ENCODE measurements at places on chromosomes 13 and 19. TPM values are rescaled to one million over a fixed set of nuclear protein-coding genes. Genes with fewer than 3 reads are reported as not detected.
A peak's percentile ranks its signal among the peaks of the same experiment; 100 is the strongest.

The ZNF844 gene
- total RNA-seq: 1.7 TPM

The CBLC gene
- not detected for total RNA-seq

GRCh38 chr13:40483601-40484000 is 182.8 kb downstream of the FOXO1 start:
- DNase-seq: no peak

The ADM5 gene
- 0.22 TPM for total RNA-seq

DNA sequence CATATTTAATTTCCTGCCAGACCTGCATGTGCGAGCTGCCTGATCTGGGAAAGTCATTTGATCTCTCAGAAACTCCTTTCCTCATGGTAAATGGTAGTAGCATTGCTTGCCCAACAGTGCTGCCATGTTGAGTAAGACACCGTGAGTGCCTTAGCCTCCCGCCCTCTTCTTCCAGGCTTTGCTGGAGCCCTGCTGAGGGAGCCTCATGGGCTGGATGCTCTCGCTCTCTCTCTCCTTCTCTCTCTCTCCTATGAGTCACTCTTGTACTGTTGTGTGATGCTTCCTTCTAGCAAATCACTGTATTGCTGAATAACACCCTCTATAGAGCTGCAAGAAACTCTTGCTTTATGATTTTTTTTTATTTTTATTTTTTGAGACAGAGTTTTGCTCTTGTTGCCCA is 365.5 kb downstream of the UQCRFS1 start:
- no peak for DNase-seq

DNA sequence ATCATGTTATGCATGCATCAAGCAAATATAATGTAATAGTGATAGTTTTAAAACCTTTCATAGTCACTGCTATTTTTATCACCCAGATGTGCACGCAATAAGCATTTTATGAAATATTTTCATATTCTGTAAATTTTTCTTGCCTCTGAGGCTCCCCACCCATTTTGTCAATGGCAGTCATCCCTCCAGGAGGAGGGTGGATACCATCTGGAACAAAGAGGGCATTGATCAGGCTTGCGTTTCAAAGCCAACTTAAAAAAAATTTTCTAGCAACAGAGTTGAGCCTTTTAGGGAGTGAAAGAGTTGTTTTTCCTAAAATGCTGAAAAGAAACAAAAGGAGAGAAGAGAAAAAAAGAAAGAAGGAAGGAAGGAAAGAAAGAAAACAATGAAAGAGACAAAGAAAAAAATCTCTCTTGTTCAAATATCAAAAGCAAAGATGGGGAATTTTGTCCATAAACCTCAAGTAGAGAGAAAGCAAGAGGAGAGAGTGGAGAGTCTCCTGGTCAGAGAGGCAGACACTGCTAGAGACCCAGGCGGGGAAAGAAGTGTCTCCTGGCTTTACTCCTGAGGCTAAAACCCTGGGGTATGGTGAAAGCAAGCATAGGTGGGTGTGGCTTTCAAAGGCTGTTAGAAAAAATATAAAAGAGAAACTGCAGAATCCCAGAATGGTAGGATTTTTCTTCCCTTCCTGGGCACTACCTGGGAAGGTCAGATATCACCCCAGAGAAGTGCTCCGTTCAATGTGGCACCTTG is 63.6 kb upstream of the KLF12 start:
- no peak for DNase-seq

The KLHL26 gene
- total RNA-seq: 1.5 TPM

DNA sequence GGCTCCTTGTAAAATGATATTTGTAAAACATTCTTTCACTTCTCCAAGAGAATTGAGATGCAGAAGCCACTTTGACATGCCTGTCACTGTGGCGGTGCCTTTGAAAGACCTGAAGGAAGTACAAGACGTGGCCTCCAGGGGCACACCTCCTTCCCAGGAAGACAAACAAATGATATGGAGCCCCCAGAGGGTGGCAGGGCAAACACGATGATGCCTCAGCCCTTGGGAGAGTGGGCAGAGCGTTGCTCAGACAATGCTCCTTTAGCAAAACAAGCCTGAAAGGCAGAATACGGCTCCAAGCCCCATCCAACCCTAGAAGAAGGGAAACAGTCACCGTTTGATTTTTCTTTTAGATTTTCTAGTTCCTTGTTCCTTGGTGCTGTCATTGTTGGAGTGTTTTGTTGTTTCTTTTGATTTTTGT is 9.2 kb upstream of the ATP12A start:
- no peak for DNase-seq

The TRIM28 gene
- 275 TPM for total RNA-seq

DNA sequence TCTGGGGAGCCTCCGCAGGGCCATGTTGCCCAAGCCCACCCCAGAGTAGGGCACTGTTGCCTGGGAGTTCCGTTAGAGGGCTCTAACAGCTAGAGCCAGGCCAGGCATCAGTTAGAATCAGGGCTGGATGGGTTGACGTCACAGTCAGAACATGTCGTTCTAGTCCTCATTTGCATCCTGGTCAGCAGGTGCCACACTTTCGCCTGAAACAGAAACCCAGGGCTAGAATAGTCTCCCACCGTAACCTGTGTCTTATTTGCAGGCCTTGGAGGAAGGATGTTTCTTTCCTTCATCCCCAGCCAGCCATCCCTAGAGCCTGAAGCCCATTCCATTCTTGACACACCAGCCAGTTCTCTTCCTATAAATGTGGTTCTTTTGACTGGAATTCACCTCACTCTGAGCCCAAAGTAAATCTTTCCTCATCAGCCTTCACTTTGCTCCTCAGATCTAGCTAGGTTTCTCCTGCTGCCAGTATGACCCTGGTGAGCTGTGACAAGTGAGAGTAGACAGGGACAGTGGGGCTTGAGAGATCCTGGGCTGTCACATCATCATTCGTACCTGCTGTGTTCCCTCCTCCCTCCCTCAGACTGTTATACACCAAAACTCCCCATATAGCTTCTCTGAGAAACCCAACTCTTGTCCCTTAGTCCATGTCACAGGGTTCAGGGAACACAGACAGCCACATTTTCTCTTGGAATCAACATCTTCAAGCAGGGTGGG is 12.2 kb upstream of the CCDC97 start:
- no peak for DNase-seq

The SIGLEC10 gene
- not detected for total RNA-seq

DNA sequence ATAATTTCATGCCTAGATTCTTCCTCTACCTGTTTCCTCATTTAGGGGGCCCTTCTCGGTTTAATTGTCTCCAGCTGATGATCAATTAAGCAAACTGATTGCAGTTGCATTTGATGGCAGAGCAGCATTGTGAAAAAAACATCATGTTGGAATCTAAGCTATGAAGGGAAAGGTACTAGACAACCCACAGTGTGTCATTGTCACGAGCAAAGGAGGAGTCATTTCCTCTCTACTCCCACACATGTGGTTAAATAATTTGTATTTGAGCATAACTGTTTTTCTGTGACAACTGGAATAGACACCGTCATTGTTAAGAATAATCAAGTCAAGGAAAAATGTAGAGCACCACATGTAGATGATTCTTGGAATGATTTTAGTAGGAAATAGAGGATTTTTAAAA is 240.3 kb downstream of the DCT start:
- peak; percentile 65 for DNase-seq

- no peak for DNase-seq
Observed at GRCh38 chr19:48455171-48455907, at the start of gene KCNJ14. TSS of gene KCNJ14 (plus strand) at chr19:48455574. CDS start at chr19:48461725, 6,151 bp downstream.

The SACS gene
- 22.7 TPM for total RNA-seq

The ITM2B gene
- 217 TPM for total RNA-seq

- peak; percentile 79 for DNase-seq
Observed at GRCh38 chr13:46551410-46552302, 1.3 kb upstream of the LRCH1 start.

The TEKTIP1 gene
- not detected for total RNA-seq

GRCh38 chr13:102561933-102562332 is 34.9 kb upstream of the TPP2 start:
- DNase-seq: no peak

GRCh38 chr13:113616281-113616906 is 31.8 kb downstream of the TFDP1 start:
- no peak for DNase-seq

DNA sequence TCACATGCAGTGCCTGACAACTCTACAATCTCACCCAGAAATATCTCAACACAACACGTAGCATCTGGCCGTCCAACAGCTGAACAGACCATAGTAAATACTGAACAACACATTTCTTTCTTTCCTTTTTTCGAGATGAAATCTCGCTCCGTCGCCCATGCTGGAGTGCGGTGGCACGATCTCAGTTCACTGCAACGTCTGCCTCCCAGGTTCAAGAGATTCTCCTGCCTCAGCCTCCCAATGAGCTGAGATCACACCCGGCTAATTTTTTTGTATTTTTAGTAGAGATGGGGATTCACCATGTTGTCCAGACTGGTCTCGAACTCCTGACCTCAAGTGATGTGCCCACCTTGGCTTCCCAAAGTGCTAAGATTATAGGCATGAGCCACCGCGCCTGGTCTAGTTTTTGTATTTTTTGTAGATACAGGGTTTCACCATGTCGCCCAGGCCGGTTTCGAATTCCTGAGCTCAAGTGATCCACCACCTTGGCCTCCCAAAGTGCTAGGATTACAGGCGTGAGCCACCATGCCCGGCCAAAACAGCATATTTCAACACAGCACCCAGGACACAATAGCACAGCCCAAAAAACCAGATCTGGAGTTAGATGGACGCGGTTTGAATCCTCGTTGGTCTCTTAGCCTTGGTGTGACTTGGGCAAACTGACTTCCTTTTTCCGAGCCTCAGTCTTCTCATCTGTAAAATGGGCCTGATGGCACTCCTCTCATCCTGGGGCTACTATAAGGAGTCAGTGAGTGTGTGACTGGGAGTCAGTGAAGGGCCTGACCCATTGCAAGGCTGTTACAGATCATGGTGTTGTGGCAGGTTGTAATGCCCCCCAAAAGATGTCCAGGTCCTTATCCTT is 22.6 kb downstream of the CYP2A6 start:
- DNase-seq: no peak

DNA sequence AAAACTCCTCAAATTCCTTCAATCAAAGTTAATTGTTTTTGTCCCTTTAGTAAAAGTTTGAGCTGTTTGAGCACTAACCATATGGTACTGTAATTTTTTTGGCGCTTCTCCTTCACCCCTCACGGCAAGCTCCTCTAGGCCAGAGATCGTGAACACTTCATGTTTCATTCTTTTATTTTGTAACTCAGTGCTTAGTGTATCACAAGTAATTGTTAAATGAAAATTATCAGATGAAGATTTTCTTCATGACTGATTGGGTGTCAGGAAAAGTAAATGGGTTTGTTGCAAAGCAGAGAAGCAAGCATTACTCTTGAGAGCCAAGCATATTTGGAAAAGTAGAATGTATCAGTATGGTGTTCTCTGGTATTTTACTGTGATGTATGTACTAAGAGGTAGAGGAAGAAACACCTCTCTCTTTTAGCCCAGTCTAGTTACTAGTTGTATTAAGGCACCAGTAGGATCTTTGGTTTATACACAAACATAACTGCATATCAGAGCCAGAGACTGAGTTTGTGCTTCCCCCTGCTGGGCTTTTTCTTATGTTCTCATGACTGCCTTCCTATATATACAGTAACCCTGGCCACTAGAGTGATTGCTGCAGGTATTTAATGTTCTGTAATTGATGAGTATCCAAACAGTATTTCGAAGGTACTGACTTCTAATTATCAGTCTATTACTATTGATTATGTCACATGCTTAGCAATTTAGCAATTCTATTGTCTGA is 202.3 kb upstream of the KLHL1 start:
- DNase-seq: no peak

- DNase-seq: no peak
Observed at GRCh38 chr19:46927106-46927505, 66.3 kb downstream of the ARHGAP35 start.

DNA sequence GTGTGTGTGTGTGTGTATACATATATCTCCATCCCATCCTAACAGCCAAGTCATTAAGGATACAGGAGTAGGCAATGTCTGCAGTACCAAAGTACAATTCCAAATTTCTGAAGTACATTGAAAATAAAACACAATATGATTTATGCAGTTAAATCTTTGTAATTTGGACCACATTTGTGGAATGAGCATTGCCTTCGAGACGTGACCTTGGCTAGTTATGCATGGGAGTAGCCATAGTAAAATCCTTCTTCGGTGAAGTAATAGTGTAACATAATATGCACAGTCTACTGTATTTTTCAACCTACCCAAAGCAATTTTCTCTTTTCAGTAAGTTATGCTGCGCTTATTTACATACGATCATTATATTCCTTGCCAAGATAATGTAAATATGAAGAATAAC is 665.7 kb upstream of the GPC6 start:
- no peak for DNase-seq

The YJU2 gene
- 12.4 TPM for total RNA-seq

The NLRP7 gene
- total RNA-seq: not detected

DNA sequence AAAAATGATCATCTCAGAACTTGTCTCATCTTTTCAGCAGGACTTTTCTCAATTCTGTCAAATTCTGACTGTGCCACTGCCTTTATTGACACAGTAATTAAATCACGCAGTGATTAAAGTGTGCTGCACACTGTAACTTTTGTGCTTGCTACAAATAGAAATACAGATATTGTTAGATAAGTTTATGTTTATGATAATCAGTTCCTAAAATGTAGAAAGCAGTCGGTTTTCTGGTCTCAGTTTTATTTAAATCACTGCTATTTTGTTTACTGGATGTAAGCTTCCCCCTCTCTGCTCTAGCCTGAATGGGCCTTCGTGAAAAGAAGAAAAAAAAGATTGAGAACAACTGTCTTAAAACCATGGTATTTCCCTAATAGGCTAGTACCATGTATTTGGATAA is 258.8 kb upstream of the STARD13 start:
- DNase-seq: no peak

- DNase-seq: peak; percentile 24
Observed at GRCh38 chr13:59771272-59771671, 392.5 kb downstream of the DIAPH3 start.

DNA sequence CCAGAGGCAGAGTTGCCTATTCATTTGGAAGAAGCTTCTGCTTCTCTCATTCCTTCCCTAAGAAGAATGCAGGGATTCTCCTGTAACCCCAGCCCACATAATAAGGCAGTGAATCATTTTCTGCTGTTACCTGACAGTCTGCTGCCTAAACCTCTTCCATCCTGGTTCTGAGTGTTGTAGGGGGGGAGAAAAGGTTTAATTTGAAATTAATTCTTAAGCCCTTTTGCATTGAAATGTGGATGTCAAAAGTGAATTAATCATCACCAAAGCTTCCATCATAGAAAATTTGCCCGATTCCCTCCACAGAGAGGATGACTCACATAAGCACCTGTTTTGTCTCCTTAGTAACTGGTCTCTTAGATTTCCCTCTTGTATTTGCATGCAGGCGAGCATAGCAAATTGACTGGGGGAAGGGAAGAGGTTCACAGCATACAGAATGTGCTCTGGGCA is 146.7 kb upstream of the FNDC3A start:
- peak; percentile 28 for DNase-seq

The CEACAM8 gene
- not detected for total RNA-seq

The COQ8B gene
- 12.5 TPM for total RNA-seq

The CDK8 gene
- 10.7 TPM for total RNA-seq

The ATP1A3 gene
- total RNA-seq: under 0.01 TPM

The TMEM238 gene
- 0.22 TPM for total RNA-seq

The ZNF433 gene
- 2.0 TPM for total RNA-seq

The PTPRS gene
- 6.5 TPM for total RNA-seq

GRCh38 chr19:32638625-32639024 is 36.4 kb downstream of the ANKRD27 start:
- DNase-seq: no peak

- DNase-seq: no peak
Observed at GRCh38 chr19:51029718-51030117, 3.3 kb upstream of the KLK11 start.

The GNG7 gene
- 0.87 TPM for total RNA-seq

Measured in lung microvascular endothelial cell (primary cell).